ENCODE measurements at places on chromosomes 12 and 14. TPM values are rescaled to one million over a fixed set of nuclear protein-coding genes. Genes with fewer than 3 reads are reported as not detected.
A peak's percentile ranks its signal among the peaks of the same experiment; 100 is the strongest.

GRCh38 chr14:84976805-84977204, 553.1 kb upstream of the FLRT2 start:
- DNase-seq: no peak

Gene BCAT1
- polyA plus RNA-seq: 58.4 TPM

Gene NOP9
- 20.5 TPM for polyA plus RNA-seq

DNA sequence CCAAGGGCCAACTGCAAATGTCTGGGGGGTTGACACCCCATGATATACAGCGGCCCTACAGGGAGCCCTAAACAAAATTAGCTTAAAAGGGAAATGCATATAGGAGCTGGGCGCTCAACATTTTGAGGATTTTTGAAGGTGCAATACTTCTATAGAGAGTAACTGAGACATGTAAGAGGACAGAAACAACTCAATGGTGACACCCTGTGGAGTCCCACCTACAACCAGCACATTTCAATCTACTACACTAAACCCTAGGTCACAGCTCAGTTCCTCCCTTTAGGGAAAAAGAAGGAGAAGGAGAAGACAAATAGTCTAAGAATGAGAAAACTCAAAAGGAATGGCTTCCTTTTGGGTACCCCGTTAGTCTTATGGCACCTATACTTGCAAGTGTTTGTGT, 1010.5 kb upstream of the NOVA1 start:
- no peak for DNase-seq

GRCh38 chr12:103250487-103250886, 245.3 kb downstream of the C12orf42 start:
- DNase-seq: no peak

Gene GYS2
- polyA plus RNA-seq: not detected

GRCh38 chr12:11729008-11729407, 79.5 kb downstream of the ETV6 start:
- no peak for DNase-seq

DNA sequence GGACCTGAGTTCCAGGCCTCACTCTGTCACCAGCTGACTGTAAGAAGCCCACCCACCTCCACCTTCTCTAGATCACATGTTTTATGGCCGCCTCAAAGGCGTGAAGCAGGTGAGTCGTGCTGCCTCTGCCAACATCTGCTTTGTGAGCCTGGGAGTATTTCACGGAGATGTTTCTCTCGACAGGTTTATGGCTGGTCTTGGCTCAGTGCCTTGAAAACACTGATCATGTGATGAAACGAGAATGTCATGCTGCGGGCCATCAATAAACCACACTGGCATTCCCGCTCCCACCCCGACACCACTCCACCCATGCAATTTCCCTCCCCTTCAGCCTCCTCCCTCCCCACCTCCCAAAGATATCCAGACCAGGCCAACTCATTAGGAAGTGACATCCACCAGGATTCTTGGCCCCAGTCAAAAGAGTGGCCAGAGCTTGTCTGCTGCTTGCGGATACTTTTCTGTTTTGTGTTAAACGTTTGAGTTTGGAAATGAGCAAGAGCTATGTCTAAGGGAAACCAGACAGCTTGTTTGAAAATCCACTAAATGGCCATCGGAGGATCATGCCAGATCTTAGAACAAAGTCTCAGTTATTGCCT, 53.8 kb upstream of the NTF3 start:
- DNase-seq: no peak

GRCh38 chr12:82833481-82833880, 146.8 kb downstream of the TMTC2 start:
- peak; percentile 75 for DNase-seq

DNA sequence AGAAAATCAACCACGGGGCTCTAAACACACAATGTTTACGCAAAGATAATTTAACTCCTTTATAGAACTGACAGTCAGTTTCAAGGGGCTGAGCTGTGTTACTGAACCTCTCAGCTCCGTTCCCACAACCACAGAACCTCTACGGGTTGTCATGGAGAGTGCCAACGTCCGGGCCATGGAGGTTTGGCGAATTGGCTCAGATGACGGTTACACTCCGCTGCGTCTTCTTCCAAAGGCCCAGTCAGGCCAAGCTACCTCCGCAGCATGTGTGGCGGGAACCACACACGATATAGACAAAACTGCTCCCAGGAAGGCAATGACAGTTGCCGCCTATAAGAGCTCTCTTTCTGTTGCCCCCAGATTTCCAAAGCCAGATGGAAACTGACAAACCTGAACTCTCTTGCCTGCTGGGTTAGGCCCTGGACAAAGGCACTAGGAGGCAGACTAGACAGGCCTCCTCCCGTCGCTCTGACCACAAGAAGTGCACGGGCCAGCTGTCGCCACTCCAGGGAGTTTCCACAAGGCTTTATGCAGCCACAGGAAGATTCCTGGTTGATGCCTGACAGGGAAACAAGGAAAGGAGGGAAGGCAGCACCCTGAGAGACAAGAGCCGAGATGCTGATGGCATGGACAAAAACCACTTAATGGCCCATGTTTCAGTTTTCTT, 30.3 kb downstream of the CCDC88C start:
- DNase-seq: no peak

DNA sequence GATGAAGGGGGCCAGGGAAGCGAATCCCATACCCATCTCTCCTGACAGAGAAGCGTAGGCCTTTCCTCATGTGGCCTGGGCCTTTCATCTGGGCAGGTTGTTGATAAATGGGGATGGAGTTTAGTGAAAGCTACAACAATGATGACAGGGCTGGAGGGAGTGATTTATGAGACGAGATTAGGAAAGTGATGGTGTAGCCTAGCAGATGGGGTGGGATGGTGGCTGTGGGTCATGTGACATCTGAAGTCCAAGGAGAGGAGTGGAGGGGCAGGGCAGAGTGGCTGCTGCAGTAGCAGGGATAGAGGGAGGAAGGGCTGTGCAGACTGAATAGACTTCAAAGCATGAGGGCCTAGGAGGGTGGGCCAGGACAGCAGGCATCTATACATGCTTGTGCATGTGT, 85.5 kb downstream of the ADCK1 start:
- DNase-seq: no peak

Gene GLIPR1
- 11.3 TPM for polyA plus RNA-seq

DNA sequence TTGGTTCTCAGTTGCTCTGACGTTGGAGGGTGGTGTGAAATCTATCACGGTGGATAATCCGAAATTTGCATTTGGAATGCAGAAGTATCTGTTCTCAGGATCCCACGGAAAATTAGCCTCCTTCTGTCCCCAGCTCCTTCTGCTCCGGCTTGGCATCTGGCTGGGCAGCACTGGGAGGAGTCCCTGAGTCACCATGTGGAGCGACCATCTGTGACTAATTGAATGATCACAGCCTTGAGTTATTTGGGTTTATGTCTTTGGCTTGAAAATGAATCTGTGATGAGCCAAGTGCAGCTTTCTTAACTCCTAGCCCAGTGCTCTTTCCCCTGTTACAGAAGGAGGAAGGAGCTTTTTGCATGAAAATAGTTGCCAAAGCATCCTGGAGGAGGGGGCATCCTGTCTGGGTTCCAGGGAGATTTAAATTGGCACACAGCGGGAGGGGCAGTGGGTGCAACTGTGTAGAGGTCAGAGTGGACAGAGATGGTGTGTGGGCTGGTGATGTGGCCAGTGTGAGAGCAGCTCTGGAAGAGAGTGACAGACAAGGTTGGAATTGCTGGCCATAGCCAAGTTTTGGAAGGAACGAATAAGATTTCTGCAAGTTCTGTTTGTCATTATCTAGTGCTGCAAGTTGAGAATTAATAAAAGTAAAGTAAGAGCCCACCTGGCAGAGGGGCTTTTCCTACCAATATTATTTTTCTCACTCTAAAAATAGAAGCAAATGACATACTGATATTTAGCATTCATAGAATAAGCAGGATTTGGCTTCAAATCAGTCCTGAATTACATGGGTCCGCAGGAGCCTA, 74.4 kb downstream of the SLC24A4 start:
- peak; percentile 53 for DNase-seq

DNA sequence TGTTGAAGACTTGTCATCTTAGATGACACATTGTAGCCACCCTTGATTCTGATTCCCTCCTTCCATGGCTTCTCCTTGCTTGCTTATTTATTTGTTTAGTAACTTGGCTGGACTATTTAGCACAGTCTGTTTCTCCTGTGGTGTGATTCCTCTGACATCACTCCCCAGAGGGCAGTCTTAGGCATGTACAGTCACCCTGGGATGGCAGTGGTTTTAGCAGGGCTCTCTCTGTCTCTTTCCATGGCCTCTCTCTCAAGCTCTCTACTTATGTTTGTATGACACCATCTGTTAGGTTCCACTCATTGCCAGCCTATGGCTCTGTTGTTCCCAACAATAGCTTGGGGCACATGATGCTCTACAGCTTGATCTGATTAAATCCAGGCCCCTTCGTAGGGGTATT, 158.3 kb downstream of the ADGRD1 start:
- no peak for DNase-seq

GRCh38 chr14:62143245-62143644, 381.0 kb downstream of the SNAPC1 start:
- no peak for DNase-seq

Gene LBHD2
- polyA plus RNA-seq: 0.39 TPM

Gene IL26
- polyA plus RNA-seq: not detected

DNA sequence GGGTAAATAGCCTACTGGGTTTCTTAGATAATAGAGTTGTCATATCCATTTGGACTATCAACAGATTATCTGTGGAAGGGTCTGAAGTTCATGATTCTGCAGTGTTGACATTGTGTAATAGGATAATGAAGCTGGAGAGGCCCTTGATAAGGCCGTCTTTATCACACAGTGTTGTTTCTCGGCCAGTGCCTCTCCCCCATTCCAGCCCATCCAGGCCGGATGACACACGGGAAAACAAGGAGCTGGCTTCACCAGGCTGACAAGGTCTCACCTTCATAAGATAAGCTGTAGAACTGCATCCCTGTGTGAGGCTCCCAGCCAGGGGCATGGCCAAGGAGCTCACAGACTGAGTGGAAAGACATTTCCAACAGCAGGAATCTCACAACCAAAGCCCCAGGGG, 8.7 kb upstream of the EML1 start:
- no peak for DNase-seq

- no peak for DNase-seq
Observed at GRCh38 chr14:71078500-71078899, 171.2 kb downstream of the PCNX1 start.
